H54 (cell line): ENCODE measurements at places on chromosomes 2 and 18.

DNA sequence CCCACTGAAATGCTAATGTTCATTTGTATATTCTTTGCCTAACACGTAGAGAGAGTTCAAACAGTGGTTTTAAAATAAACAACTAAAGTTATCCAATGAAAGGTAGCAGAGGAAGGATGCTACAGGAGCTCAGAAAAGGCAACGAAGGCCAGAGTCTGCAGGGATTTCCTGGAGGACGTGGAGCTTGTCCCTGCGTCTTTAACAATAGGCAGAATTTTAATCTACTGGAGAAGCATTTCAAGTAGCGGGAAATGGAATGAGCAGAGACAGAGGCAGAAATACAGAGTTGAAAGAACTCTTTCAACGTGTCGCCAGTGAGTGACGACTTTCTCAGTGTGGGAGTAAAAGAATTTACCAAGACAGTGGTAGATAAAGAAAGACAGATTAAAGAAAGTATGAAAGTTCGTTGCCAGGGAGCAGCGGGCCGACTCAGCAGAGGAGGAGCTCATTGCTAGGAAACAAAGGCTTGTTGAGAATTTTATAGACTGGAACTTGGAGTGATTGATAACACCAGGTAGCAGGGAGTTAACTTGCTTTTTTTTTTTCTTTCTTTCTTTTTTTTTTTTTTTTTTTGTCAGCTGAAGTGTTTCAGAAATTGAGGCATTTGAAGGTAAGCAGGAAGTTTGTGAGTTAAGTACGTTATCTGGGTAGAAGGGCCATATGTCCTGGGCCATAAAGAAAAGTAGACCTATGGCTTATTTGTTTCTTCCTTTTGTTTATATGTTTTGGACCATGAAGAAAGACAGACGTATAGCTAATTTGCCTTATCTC, 625 bp upstream of the NBAS start:
- DNase-seq = peak; percentile 12

DNA sequence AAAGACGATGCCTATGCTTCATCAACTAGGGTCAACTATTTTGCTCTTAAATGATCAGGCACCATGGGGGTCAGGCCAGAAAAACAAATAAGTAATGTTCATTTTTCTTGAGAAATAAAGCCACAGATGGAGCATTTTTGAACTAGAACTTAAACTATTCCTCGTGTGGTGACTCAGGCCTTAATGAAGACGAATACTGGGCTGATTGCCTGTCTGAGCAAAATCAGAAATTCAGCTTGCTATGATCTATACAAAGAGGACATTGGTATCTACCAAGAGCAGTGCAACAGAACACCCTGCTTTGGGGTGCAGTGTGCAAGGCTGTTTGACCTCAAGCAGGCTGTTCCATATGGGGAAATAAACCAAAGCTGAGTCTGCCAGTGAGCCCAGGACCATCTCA, 176.0 kb downstream of the NRP2 start:
- DNase-seq = no peak

GRCh38 chr2:168178520-168179324, 68.7 kb downstream of the STK39 start:
- DNase-seq = no peak

- DNase-seq = no peak
These were observed 235.3 kb downstream of the DYM start for GRCh38 chr18:49225160-49225559.

- DNase-seq = no peak
These were observed 288.5 kb upstream of the SLC8A1 start for GRCh38 chr2:40740419-40740818.

DNA sequence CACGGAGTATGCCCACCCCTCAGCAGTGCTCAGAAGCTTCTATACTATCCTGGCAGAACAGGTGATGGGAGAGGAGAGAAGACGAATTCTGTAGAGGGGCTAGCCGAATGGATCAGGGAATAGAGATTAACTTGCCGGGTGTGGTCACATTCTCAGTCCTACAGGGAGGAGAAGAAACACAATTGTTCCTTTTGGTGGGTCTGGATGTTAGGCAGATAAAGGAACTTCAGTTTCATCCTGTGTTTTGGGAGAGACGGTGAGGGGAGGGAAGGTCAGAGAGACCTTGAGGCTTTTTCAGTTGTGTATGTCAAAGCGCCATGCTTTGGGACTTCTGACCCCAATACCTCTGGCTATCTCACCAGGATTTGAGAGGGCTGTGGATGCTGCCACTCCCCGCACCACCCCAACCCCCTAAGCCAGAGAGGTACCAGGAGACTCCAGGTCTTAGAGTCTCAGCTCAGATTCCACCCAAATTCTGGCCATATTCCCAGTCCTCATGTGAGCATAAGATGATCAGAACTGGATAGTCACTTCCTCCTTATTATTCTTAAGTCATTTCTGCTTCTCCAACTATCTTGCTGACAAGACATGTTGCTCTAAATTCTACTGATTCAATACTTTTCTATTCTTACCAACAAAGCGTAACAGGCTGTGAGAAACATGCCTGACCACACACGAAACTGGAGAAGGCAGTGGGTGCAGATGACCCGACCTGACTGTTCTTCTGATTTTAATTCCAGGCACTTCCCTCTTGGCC, 2.3 kb upstream of the TMEM37 start:
- DNase-seq = no peak

DNA sequence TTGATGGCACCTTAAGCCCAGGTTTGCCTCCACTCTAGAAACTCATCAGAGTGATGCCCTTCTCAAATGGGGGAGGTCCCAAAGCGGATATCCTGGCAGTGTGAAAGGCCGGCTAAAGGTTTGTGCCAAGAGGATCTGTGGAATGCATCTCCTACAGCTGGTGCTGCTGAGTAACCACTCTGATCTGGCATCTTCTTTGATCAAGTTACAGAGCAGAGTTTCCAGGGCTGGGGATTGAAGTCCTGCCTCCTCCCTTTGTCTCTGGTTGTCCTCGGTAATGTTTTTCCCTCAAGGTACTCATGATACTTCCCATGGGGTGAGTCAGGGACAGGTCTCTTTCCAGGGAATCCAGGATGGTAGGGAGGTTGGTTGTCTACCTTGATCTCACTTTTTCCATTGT, 24.6 kb downstream of the PRKRA start:
- no peak for DNase-seq

DNA sequence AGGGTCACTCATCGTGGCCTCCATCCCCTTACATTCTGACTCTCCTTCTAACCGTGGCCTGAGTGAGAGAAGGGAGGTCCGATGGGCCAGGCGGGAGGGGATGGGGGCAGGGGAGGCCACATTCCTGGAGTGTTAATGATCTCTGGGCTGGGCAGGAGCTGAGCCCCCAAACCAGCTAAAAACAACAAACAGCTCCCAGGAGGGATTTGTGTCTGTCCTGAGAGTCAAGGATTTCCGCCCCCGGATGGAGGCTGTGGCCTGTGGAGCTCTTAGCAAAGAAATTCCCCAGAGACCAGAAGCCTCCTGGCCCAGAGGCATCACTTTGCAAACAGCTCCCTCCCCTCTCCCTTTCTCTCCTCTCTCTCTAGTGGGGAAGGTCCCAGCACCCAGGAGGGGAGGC, 23.5 kb downstream of the EMX1 start:
- DNase-seq = no peak

- DNase-seq = no peak
These were observed 593.4 kb downstream of the DCC start for GRCh38 chr18:52933356-52933755.

DNA sequence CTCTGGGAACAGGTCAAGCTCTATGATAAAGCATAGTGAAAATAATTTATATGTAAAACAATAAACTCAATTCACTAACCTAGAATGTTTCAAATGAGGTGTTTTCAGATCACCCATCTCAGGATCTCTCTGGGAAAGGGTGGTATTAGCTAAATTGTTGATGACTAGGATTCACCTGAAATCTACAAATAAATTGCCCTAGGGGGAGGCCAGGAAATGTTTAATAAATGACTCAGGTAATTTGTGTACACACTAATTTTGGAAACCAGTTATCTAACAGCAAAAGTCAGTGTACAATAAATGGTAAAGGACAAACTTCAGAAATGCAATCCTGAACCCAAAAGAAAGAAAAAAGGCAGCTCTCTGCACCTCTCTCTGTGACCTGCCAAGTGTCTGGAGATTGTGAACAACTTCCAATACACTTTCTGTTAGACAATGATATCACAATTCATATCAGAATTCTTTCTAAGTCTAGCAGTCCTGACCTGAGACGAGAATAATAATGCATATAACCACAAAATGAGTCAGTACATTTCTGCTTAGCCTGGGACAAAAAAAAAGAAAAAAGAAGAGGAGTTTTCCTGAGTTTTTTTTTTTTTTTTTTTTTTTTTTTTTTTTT, 760.0 kb downstream of the EPHA4 start:
- DNase-seq = peak; percentile 12

DNA sequence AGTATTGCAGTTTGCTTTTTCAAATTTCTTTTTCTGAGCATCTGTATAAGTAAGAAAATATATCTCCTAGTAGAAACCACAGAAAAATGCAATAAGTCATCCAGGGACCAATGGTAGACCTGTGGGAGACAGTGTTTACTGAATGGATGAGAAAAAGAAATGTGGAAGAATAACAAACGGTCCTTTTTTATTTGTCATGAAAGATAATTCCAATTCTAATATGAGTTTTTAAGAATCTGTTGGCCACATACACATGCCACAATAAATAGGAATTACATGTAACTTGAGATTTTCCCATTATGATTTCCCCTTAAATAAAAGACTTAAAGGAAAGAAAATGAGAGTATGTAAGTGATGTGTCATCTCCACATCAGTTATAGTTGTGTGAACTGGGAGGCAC, 107.7 kb upstream of the RAB27B start:
- DNase-seq = no peak

DNA sequence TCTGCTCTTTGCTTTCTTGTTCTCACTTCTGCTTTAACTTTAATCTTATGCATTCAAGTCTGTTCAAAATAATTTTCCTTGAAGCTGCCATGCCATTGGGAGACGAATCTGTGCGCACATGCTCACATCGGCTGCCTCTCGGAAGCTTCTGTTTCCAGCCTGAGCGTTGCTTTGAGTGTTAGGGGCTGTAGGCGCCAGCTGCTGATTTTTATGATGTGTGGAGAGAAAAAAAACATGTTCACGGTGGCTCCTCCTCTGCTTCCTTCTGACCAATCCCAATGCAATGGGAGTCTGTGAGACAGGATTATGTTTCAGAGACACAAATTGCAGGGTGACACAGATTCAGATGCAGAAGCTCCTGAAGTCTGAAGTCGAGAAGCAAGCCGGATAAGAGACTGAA, at the start of gene MC4R:
MC4R (minus strand) TSS at position 180 of the 400 bp plus-strand sequence. CDS start 426 bp downstream, outside the sequence.
- peak; percentile 1 for DNase-seq

- no peak for DNase-seq
These were observed 3.8 kb upstream of the ARHGAP25 start for GRCh38 chr2:68730828-68731227.

- DNase-seq = no peak
These were observed 13.5 kb downstream of the EFEMP1 start for GRCh38 chr2:55910077-55910476.

GRCh38 chr2:23661276-23662050, 265.5 kb downstream of the ATAD2B start:
- DNase-seq = no peak

DNA sequence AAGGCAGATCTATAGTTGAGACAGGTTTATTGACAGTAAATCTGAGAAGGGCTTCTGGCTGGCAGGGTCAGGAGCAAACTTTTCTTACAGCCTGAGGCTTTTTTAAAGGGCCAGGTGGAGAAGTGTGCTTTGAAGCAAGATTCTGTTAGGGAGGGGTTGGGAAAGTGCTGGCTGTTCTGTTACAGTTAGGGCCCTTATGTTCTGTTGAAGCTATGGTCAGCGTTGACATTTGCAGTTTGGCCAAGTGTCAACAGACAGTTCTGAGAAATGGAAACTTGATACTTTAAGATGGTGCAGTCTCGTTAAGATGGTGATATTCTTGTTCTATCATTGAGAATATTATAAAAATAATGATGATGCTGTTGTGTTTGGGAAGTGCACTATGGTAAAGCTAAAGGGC, 154.2 kb downstream of the RDH14 start:
- no peak for DNase-seq
